ENCODE measurements at places on chromosomes 6 and 20.
A peak's percentile ranks its signal among the peaks of the same experiment; 100 is the strongest.

DNA sequence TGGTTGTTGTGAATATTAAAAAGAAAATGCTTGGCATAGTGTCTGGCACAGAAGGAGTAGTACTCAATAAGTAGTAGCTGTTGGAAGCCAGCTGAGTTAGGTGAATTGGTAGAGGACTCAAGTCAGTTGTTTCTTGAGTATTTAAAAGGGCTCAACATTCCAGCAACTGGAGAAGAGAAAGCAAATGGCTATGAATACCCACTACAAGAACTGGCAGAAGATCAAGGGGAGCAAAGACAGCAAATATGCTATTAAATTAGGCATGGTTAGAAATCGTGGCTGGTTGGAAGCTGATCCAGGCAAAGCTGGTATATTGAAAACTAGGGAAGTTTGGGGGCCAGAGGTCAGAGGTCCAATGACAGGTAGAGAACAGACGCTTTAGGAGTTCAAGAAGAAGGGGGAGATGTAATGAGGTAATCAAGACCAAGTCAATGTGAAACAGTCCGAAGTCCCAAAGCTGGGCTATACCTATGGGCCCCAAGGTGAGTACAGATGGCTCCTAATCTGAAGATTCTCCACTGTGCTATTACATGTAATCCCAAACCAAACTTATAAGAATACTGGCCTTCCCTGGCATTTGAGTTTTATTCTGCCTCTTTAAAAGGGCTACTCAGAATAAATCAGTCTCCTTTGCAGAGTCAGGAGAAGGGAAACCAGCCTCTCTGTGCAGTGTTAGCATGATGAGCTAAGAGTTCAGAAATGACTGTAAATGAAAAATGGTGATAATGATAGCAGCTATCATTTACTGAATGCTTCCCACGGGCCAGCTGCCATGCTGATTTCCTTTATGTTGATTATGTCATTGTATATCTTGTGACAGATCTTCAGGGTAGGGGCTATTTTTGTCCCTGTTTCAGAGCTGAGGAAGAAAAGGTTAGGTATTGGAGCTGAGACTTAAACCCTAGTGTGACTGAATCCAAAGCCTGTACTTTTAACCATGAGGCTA lies 122.3 kb downstream of the ANKS1A start:
- DNase-seq, result no peak

- DNase-seq, result no peak
Measured at GRCh38 chr6:106476331-106477105, 116.0 kb downstream of the CRYBG1 start.

- DNase-seq, result peak; percentile 74
Measured at GRCh38 chr6:11246722-11247121, 14.3 kb upstream of the NEDD9 start.

- DNase-seq, result no peak
Measured at GRCh38 chr6:117531346-117531745, 48.9 kb downstream of the DCBLD1 start.

DNA sequence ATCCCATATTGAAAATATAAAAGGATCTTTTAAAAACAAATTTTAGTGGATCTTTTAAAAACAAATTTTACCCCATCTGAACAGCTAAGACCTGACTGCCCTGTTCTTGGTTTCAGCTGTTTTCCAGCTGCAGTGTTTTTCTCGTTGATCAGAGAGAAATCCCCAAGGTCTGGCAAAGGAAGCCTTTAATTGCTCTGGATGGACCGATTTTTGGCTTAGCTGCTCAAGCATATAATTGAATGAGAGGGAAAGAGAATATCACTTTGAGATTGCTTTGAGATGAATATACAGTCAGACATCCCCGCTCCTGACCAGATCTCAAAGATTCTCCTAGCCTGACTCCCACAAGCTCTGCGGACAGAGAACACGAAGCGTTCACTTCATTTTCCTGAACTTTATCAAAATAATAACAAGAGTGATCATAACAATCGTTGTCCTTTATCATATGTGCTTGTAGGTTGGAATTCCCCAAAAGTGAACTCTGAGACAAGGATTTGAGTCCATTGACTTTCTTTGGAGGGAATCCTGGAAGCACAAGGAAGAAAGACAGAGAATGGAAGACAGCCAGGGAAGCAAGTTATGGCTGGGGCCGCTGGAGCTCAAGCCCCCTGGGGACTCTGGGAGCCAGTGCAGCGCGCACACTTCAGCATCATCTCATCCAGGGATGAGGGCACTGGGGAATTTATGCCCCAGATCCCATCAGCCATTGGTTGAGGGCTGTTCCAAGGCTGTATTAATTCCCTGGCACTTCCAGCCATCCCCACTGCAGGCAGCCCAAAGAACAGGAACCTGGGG lies 101.3 kb downstream of the SNX5 start:
- DNase-seq, result no peak

DNA sequence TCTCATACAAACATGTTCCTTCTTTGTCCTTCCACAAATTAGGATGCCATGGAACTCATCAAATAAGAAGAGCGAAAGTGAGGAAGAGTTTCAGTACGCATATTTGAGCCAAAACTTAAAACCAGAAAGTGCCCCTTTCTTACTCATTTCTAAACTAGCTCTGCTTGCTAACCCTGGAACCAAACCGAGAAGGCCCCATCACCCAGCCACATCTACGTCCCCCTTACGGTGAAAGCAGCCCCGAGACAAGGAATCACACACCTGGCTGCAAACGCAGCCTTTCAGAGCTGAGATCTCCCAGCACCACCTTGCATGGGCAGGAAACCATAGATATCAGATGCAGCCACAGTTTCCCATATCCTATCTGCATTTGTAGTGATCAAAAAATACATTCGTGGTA lies 28.5 kb downstream of the TRERF1 start:
- no peak for DNase-seq

- no peak for DNase-seq
Measured at GRCh38 chr20:25314497-25315417, 66.9 kb downstream of the PYGB start.
